ENCODE measurements at places on chromosomes 4 and X. TPM values are rescaled to one million over a fixed set of nuclear protein-coding genes. Genes with fewer than 3 reads are reported as not detected.

Gene DNAAF6
- total RNA-seq: not detected

GRCh38 chr4:53763813-53764597 lies 172.7 kb upstream of the LNX1 start:
- H3K4me1 ChIP-seq: no peaks in the 10 kb centered on the region
- DNase-seq: peak; percentile 25
- H3K27ac ChIP-seq: no peak overlapping the region

Gene ZNF185
- 77.0 TPM for total RNA-seq

DNA sequence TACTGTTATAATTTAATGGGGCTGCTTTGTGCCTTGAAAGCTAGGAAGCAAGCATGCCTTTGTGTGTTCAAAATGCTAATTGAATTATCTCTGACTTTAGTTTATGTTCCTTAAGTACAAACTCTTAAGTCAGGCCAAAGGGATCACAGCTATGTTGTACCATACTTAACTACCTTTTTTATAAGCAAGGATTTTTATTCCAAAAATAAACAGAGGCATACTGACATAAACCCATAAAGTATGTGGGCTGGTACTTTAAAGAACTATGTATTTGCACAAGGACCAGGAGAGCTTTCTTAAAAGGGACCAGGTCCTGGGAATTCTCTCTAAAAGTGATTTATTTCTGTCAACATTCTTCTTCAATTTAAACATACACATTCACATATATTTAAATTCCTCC lies 57.8 kb upstream of the HCCS start:
- H3K27ac ChIP-seq: no peak overlapping the region
- no peaks in the 10 kb centered on the region for H3K27me3 ChIP-seq
- H3K36me3 ChIP-seq: no peaks in the 10 kb centered on the region
- H3K4me3 ChIP-seq: no peak overlapping the region

DNA sequence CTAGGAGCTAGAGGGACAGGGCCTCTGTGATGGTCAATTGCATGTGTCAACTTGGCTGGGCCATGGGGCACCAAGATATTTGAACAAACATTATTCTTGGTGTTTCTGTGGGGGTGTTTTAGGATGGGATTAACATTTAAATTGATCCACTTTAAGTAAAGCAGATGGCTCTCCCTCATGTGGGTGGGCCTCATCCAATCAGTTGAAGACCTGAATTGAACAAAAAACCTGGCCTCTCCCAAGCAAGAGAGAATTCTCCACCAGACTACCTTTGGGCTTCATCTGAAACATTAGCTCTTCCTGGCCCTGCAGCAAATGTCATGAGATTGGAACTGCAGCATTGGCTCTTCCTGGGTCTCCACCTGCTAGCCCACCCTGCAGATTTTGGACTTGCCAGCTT lies 207.1 kb upstream of the ATP6AP2 start:
- no peaks in the 10 kb centered on the region for H3K4me1 ChIP-seq
- H3K36me3 ChIP-seq: no peaks in the 10 kb centered on the region
- 0 out of 2 replicates have a peak, but pooled peaks cover 2% of the 10 kb centered on the region for H3K27me3 ChIP-seq
- no peak for DNase-seq
- H3K4me3 ChIP-seq: no peak overlapping the region

Gene C4orf36
- total RNA-seq: 2.0 TPM

Gene WNK3
- 0.06 TPM for total RNA-seq

- DNase-seq: no peak
- no peak overlapping the region for H3K4me3 ChIP-seq
- H3K27ac ChIP-seq: no peak overlapping the region
- no peaks in the 10 kb centered on the region for H3K27me3 ChIP-seq
Measured at GRCh38 chr4:7917669-7918068, 22.0 kb downstream of the AFAP1 start.
